ENCODE measurements at places on chromosomes 2 and 18.

DNA sequence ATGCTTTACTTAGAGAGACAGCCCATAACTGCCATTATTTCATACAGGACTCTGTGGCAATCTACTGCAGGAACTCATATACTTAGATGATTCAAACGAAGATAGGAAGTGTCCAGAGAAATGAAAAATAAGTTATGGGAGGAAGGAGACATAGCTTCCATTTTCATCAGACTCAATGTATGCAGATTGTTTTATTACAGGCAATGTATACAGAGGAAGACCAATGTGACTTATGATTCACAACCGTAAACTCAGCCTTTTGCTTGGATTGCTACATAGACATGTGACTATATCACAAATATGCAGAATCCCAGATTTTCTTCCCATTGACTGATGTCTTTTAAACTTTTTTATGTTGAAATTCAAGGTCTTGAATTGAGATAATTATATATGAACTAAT lies 793.4 kb downstream of the SATB2 start:
- DNase-seq = no peak

DNA sequence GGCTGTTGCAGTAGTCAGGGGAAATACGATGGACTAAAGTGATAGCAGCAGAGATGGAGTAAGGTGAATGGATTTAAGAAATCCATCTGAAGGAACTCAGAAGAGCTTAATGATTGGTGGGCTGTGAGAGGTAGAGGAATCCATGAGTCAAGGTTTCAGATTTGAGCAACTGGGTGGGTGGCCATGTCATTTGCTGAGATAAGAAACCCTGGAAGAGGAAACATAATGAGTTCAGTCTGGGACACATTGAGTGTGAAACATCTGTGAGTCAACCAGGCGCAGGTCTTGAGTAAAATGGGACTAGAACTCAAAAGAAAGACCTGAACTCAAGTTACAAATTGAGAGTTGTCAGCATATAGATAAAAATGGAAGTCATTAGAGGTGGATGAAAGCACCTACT lies 19.7 kb upstream of the ASNSD1 start:
- no peak for DNase-seq

GRCh38 chr2:2328848-2329247 lies 2.2 kb downstream of the MYT1L start:
- DNase-seq = peak; percentile 81

DNA sequence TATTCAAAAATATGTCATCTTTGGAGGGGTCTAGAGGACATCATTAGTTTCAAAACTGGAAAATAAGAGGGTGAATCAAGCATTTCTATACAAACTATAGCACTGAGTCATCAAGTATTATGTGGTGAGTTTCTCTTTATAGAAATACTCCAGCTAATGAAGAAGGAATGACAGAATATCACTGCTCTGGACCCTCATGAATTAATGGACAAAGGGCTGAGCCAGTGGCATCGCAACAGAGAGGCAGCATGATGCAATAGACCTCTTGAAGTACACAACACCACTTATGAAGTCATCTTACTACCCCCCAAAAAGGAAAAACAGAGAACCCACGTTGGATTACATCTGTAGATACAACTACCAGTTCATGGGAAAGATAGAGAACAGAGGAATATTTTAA lies 27.4 kb upstream of the EIF2AK3 start:
- no peak for DNase-seq

DNA sequence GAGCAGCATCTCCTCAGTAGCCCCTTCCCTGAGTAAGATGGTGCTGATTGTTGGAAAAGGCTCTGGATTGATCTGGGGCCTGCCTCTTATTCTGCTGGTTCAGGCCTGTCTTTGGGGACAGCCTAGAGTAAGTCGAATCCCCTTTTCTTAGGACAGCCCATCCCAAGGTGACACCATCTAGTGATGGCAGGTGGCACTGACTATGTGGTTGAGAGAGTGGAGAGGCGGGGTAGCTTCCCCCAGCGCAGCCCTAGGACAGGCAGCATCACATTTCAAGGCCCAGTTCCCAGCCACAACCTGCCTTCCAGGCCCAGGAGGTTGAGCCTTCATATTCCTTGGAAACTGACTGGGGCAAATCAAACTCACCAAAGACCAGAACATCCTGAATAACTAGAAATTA lies 69.1 kb upstream of the B3GNT7 start:
- no peak for DNase-seq

DNA sequence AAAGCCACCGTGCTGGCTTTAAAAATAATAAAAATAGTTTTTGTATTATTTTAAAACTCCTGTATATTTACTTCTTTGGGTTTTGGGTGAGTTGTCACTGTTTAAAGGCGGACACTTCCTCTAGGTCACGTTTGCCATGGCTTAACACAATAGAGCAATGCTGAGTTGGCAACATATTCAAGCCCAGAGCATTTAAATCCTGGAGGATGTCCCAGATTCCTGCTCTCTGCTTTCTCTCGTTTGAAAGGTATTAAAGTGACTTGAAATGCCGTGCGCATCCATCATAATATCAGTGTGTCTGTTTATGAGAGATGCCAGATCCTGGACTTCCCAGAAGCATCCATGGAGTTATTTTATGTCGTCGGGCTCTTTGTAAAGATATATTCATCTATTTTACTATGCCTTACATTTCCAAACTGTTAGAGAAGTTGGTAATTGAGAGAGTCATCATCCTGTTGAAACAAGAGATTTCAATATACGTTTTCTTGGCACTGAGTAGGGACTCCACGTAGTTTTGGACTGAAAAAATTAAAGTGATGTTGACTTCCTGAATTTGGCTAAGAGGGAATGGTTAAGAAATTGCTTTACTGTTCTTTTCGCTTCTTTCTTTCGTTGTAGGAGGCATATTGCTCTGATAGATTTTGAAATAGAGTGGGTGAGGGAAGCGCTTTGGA lies 150.6 kb downstream of the ZNF236 start:
- DNase-seq = peak; percentile 47

All from cerebellar cortex (tissue), 1 donor.